ENCODE measurements at places on chromosomes 2 and 18. TPM values are rescaled to one million over a fixed set of nuclear protein-coding genes. Genes with fewer than 3 reads are reported as not detected.

The PPIG gene
- total RNA-seq = 65.1 TPM

The ITPRID2 gene
- 47.5 TPM for total RNA-seq

The CBLN2 gene
- not detected for total RNA-seq

The IL1RN gene
- not detected for total RNA-seq

The IFIH1 gene
- total RNA-seq = 12.3 TPM

The SERPINB4 gene
- total RNA-seq = not detected

The TXNDC2 gene
- total RNA-seq = not detected

The DQX1 gene
- 1.8 TPM for total RNA-seq

The IGFBP5 gene
- not detected for total RNA-seq

The SIX3 gene
- total RNA-seq = not detected
